ENCODE measurements at places on chromosomes 4 and X.

DNA sequence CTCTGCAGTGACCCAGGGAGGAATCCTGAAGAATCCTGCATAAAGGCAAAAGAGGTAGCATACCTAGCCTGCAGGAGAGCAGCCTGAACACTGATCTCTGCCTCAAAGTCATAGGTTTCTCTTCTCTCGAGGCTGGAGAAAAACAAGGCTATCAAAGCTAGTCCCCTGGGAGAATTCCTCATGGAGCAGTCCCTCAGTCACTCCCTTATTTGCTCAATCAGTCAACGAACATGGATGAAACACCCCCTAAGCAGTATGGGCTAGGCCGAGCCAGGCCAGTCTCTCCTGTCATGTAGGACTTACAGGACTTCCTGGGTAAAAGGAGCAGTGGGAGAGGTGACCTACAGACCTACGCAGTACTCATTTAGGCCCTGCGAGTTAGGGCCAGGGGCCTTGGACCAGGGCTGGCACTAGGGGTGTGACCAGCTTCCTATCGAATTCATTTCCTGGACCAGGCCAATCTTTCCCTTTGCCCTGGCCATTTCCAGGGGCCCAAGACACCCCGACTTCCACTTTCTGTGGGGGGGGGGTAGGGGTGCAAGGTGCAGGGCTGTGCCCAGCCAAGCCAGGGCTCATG, 164.1 kb downstream of the EFNB1 start:
- DNase-seq = no peak

DNA sequence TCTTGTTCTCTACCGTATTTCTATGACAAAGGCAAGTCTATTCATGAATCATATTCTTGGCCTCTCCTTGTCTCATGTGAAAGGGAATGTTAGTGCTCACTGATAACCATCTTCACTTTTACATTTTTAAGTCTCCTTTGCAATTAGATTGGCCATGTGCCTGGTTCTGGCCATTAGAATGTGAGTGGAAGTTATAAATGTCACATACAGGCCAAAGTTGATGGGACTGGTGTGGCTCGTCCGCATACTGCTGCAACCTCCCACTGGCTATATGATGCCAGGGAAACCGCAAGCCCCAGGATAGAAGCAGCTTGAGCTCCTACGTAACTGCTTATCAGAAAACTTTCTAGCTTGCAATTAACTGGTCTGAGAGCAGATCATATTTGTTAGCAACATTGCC, 86.1 kb downstream of the MAGEC1 start:
- DNase-seq = no peak

GRCh38 chrX:48823053-48823452, 3.3 kb upstream of the ERAS start:
- no peak for DNase-seq

DNA sequence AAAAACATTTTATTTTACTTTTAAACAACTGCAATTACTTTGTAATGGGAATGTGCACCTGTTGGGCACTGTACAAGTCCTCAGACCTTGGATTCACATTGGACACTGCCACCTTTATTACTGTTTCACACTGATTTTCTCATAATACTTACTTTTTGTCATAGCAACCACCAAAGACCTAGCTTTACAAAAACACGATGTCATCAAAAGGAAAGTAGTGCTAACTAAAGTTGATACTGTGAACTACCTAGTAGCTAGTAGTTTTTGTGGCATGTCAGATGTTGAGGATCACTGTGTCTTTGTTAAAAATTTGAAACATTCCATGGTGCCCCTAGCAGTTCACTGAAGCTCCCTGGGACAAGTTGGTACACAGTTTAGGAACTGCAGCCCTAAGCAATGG, 62.9 kb upstream of the HOPX start:
- DNase-seq = no peak

GRCh38 chrX:69627744-69628143, 11.8 kb downstream of the EDA start:
- no peak for DNase-seq

- no peak for DNase-seq
Measured at GRCh38 chr4:124449881-124450280, 262.7 kb downstream of the ANKRD50 start.

- no peak for DNase-seq
Measured at GRCh38 chr4:184380707-184381106, 93.6 kb downstream of the IRF2 start.

DNA sequence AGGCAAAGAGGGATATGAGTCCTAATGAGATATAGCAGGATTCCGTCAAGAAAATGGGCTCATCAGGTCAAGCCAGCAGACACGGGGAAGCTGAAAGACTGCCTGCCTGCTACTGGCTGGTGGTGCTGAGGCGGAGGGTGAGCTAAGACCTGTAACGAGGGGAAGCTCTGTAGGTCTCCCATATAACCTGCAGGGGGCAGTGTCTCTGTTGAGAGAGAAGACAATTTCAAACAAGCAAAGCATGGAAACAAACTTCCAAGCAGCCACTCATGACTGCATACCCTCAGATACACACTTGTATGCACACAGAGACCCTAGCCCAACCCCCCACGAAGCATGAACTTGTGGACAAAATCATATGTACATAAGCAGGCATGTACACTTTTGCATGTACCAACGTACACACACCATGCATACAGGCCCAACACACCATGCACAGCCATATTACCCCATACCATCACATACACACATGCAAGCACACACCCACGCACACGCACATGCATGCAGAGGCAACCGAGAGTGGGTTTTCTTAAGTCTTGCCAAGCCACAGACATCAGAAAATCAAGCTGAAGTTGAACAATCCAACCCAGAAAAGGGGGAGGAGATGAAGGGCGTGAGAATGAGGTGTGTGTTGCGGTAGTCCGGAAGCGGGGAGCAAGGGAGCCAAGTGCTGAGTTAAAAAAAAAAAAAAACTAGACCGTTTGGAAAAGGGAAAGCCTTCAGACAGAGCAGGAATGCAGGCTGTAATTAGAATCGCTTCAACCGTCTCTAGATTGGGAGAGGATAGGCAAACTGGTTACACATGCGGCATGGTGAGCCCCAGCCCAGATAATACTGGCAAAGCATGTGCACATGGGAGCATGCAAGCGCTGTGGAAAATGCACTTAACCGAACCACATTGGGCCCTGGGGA, 71.0 kb downstream of the PJA1 start:
- DNase-seq = no peak

DNA sequence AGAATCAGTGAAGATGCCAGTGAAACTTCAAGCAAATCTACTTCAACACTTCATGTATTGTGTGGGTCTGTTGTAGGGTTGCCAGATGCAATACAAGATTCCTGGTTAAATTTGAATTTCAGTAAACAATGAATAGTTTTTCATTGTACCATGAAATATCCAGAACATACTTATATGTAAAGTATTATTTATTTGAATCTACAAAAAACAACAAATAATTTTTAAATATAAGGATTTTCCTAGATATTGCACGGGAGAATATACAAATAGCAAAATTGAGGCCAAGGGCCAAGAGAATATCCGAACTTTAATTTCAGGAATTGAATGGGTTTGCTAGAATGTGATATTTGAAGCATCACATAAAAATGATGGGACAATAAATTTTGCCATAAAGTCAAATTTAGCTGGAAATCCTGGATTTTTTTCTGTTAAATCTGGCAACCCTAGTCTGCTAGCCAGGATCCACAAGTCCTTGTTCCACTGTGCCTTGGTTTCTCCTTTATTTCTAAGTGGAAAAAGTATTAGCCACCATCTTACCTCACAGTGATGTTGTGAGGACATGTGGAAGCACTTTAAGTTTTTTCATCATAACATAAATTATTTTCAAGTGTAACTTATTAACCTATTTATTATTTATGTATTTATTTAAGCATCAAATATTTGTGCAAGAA, 2.3 kb downstream of the CXCL8 start:
- no peak for DNase-seq

DNA sequence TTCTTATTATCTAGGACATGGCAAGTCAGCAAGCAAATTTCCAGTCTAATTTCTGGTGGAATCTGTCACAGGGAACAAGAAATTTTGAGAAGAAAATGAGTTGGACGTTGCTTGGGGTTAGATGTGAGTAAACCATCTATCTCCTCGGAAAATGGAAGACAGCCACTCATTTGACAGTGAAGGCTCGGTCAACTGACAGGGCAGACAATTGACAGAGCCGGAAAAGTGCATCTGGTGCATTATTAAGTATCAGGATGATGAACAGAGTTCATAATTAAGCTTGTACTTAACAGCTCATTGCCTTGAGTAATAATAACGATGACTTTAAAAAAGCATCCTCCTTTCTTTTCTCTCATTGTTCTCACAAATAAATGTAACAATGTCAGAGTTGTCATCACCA, 168.4 kb downstream of the MAD2L1 start:
- no peak for DNase-seq

GRCh38 chrX:119816300-119816699, 24.9 kb upstream of the RPL39 start:
- no peak for DNase-seq

DNA sequence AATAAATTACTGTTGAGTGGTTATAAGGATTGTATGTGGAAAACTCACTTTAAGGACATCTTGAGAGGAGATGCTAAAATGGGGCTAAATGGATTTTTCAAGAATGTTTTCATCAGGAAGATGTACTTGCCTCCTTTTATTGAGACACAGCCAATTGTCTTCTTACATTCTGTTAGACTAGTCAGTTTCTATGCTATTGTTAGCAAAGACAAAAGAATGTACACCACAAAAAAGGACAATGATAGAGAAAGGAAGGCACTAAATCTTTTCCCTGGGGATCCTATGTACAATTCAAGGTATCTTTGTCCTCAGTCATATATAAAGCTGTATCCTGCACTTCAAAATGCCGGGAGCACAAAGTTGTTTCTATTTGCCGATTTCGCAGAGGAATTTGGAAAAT, 42.6 kb downstream of the TMA16 start:
- DNase-seq = no peak

GRCh38 chr4:102553982-102554381, 52.8 kb downstream of the NFKB1 start:
- DNase-seq = no peak

- DNase-seq = no peak
Measured at GRCh38 chrX:23980011-23980441, 47.0 kb downstream of the KLHL15 start.

DNA sequence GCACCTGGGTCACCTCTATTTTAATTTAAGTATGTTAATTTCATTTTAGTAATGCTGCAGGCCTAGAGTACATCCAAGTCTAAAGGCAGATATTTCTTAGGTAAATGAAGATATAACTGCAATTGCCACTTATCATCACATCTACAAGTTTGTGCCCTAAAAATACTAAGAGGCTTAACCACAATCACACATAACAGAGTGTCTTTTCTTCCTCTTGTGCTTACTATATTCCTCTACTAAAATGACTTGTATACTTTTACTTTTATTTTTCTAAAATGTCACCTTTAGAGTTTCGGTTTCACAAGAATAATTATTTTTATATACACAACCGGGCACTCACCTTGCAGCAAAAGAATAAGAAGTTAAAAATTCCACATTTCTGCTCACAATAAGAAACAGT, 77.9 kb downstream of the EFHC2 start:
- no peak for DNase-seq

DNA sequence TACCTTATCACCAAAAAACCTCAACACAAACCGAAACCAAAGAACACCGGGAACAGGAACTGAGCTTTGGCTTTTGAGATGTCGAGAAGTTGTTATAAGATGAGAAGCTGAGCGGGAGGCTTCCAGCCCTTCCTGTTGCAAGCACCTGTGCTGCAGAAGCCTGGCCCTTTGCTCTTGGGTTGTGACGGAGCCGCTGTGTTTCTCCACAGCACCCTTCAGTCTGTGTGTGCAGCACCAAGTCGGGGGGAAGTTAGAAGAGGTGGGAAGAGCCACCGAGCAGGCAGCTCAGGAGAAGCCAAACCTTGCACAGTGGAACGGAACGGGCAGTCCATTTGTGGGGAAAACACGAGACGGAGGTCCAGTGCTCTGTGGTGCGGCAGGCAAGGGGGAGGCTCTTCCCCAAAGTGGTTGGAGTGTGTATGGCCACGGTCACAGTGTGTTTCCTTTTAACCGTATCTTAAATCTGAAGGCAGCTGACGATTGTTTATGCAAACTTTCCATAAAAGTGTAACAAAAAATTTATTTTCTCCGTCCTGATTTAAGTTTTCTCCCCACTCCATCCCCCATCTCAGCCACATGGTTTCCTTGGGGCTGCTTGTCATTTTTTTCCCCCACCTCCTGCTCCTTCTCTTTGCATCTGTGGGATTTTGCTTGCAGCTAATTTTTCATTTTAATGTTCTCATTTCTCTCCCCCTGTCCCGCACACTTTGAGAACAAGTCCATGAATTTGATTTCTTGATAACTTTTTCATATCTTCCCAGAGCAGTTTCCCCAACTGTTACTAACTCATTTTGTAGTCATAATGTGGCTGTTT, 123.7 kb downstream of the STOX2 start:
- peak; percentile 57 for DNase-seq

DNA sequence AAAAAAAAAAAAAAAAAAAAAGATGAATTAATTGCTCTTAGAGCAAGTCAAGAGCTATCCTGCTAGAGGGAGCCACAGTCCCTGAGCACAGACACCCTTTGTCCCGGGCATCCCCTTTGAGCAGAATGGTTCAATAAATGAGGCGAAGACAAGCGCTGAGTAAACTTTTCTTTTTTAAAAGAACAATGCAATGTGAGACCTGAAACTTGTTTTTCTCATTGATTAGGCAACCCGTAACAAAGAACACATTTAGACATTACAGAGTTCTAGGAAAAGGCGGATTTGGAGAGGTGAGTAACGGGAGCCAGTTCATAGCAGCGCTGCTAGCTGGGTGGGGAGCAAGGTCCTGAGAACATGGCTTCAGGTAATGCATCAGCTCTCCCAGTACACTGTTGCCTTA, 46.1 kb downstream of the GRK4 start:
- no peak for DNase-seq

GRCh38 chrX:135984256-135984655, 979 bp upstream of the SLC9A6 start:
- DNase-seq = no peak

DNA sequence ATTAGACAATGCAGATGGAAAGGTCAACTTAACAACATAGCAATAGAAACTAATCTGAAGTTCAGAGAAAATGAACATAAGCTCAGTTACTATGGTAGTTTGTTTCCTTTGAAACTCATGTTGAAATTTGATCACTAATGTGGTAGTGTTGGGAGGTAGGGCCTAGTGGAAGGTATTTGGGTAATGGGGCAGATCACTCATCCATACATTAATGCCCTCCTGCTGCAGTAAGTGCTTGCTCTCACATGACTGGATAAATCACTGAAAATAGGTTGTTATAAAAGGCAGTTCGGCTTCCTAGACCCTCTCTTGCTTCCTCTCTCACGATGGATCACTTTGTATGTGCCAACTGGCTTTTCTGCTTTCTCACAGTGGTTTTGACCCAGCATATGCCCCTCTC, 567.4 kb upstream of the GALNT7 start:
- DNase-seq = no peak
